Heart right ventricle (tissue), 16 donors: ENCODE measurements at places on chromosomes 3 and 15. TPM values are rescaled to one million over a fixed set of nuclear protein-coding genes. Genes with fewer than 3 reads are reported as not detected.

The CLDN16 gene
- total RNA-seq: not detected

The HIGD2B gene
- total RNA-seq: not detected

The WNT7A gene
- total RNA-seq: not detected

GRCh38 chr3:108064293-108064887 lies 26.4 kb downstream of the CD47 start:
- DNase-seq: no peak

- DNase-seq: no peak
Measured at GRCh38 chr3:161474741-161475140, 21.9 kb upstream of the OTOL1 start.

- DNase-seq: no peak
Measured at GRCh38 chr3:37295925-37296324, 121.5 kb upstream of the LRRFIP2 start.

GRCh38 chr3:112829046-112829445 lies 17.6 kb downstream of the CD200R1L start:
- DNase-seq: no peak

DNA sequence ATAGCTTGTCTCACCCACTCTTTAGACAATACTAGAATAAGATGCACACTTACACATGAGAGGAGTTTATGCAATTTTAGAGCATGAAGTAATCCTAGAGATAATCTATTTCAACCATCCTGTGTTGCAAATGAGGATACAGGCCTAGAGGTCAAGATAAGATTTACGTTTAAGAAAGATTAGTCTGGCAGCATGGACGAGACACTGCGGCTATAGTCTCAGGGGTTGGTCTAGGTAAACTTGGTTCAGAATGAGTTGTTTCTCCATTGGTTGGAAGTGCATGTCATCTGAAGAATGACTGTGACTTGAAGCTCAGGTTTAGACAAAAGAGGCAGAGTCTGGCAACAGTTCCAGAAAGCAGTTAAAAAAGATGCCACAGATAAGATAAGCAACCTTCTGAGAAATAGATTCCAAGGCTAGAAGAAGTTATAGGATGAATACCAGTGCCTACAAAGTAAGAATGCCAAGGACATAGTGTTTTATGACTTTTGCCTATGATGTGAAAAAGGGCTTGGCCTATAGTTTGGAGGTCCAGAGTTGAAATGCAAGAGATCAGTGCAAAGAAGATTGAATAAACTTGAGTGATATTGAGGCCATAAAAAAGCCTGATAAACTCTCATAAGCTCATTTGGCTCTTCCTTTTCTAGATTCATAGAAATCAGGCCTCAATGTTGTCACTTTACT lies 631.0 kb downstream of the SQOR start:
- no peak for DNase-seq
